ENCODE measurements at places on chromosomes 2 and 18. TPM values are rescaled to one million over a fixed set of nuclear protein-coding genes. Genes with fewer than 3 reads are reported as not detected.
A peak's percentile ranks its signal among the peaks of the same experiment; 100 is the strongest.

DNA sequence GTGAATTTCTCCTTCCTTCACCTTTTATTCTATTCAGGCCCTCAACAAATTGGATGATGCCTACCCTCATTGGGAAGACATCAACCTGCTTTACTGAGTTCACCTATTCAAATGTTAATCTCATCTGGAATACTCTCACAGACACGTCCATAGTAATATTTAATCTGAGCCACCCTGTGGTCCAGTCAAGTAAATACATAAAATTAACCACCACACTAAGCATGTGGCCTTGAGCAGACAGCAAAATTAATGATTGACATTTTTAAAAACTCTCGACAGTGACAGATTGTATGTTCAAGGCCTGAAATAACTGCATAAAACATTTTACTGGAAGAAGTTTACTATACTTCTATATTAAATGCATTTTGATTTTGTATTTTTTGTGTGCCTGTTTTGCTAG, 540.6 kb upstream of the GCFC2 start:
- no peak for DNase-seq

DNA sequence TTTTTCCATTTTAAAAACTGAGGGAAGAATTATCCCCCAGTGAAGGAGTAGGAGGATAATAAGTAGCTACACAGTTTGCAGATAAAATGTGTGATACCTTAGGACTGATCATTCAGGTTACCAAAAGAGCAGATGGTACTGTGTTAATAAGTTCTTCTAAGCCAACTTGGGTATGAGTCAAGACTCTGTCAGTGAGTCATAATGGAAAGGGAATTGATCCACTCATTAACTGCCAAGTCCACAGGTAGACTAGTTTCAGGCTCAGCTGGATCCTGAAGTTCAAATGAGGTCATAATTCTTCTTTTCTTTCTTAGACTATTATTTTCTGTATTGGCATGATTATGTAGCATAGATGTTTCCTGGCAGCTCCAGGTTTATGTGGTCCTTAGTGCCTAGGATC, 142.4 kb upstream of the ALPP start:
- no peak for DNase-seq

DNA sequence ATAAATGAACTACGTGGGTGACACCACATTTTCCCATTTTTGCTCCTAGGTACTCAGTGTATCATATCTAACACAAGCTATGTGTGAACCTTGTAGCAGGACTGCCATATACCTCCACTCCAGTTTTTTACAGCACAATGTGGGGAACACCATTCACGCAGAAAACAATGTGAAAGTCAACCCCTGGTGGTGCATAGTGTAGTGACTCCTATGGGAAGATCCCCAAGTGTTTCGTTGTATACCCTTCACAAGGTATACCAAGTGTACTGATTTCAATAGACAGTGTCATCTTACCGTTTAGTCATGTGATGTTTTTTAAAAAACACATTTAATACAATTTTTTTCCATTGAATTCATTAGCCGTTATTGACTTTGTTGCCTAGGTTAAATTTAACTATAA, 68.1 kb downstream of the ANKRD12 start:
- DNase-seq = no peak

GRCh38 chr2:159455330-159455918, 160.9 kb downstream of the BAZ2B start:
- peak; percentile 29 for DNase-seq

DNA sequence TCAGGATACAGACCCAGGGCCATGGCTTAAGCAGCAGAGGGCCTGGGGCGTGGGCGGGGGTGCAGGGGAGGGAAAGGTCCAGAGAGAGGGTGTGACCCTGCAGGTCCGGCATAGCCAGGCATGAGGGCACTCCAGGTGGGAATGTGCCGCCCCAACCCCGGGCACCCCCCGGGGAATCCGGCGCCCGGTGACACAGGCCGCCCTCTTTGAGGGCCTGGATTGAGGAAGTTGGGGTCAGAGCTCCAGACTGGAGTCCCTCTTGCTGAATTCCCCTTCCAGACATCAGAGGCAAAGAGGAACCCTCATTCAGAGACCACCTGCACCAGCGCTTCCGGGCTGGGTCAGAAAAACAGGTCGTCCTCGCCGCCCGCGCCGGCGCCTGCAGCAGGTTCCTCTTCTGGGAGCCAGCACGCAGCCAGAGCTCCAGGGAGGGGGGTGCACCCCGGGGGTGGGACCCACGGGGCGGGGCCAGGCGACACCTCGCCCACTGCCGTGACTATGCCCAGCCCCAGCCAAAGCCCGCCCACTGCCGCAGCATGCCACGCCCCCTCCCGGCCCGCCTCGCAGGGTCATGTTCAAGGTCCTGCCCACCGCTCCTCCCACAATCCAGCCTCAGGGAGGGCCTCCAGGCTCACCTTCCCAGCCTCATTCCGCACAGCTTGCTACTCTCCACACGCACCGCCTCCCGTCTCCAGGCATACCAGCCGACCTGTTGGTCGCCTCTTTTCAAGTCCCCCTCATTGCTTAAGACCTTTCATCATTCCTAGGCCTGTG, 98.3 kb upstream of the ID2 start:
- DNase-seq = peak; percentile 65

- DNase-seq = no peak
Measured at GRCh38 chr2:175228179-175228578, 46.7 kb upstream of the ATP5MC3 start.

GRCh38 chr2:102264952-102265351, 46.4 kb upstream of the IL1RL1 start:
- DNase-seq = no peak

DNA sequence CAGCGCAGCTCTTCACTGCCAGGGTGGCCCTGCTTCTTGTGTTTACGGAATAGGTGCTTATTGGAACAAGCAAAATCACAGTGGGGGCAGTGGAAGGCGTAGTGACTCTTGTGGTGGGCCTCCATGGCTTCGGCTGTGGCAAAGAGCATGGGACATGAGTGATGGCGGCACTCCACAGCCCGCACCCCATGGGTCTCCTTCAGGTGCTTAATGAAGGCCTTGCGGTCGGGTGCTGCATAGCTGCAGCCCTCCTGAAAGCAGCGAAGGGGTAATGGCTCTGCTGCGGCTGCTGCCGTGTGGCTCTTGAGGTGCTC, 10.7 kb downstream of the ZNF142 start:
- DNase-seq = no peak

- no peak for DNase-seq
Measured at GRCh38 chr2:8577573-8577972, 104.3 kb upstream of the ID2 start.

DNA sequence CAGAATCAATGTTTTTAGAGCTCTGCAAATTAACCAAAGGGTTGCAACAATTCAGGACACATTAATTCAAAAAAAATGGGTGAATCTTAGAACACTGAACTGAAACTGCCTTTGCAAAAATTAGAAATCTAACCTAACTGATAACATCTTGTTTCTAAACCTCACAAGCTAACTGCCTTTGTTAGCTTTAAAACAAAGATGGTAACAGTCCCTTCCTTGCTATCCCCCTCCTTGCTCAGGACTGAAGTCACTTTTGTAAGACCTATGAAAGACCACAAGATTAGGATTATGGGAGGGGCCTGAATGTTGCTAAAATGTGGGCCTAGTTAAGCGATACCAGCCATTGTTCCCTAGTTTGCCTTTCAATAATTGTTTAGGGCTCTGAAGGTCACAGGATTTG, 44.9 kb upstream of the LONRF2 start:
- DNase-seq = no peak

DNA sequence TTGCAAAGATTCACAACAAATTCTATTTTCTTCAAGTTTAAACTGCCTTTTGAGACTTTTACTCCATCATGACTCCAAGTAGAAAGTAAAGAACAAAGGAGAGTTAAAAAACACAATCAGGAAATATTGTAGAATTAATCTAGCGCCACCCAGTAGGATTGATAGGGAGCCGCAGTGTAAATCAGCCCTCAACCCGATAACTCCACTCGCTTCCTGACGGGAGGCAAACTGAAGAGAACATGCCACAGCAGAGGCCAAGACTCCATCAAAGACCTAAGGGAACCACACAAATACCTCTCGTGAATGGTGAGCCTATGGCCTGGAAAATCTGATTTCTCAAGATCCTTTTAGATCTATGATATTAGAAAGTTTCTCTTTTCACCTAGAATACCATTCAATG, 319.0 kb downstream of the STK39 start:
- no peak for DNase-seq

DNA sequence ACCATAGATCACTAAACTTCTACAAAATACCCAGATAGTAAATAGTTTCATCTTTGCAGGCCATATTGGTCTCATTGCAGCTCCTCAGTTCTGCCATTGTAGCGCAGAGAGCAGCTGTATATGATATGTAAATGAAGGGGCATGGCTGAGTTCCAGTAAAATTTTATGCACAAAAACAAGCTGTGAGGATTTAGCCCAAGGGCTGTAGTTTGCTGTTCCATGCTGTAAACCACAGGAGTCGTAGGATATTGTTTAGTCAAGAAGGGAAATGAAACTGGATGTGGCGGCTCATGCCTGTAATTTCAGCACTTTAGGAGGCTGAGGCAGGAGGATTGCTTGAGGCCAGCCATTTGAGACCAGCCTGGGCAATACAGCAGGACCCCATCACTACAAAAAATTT, 83.0 kb downstream of the MGAT5 start:
- DNase-seq = no peak

DNA sequence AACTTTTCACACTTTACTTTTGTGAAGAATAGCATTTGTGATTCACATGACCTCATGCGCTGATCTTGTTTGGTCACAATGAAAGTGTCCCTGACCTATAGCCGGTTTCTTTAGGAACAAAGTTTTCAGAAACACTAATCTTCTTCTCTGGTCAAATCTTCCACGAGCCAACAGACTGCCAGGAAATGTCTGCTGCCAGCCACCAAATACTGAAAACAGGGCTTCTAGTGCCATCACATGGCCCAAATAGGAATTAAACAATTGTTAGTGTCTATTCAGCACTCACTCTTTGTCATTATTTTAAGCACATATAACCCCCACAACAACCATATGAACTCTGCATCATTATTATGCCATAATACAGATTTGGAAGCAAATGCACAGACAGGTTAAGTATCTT, 286.5 kb upstream of the SYT4 start:
- DNase-seq = peak; percentile 63

- no peak for DNase-seq
Measured at GRCh38 chr2:70793450-70793849, 3.0 kb upstream of the FIGLA start.

DNA sequence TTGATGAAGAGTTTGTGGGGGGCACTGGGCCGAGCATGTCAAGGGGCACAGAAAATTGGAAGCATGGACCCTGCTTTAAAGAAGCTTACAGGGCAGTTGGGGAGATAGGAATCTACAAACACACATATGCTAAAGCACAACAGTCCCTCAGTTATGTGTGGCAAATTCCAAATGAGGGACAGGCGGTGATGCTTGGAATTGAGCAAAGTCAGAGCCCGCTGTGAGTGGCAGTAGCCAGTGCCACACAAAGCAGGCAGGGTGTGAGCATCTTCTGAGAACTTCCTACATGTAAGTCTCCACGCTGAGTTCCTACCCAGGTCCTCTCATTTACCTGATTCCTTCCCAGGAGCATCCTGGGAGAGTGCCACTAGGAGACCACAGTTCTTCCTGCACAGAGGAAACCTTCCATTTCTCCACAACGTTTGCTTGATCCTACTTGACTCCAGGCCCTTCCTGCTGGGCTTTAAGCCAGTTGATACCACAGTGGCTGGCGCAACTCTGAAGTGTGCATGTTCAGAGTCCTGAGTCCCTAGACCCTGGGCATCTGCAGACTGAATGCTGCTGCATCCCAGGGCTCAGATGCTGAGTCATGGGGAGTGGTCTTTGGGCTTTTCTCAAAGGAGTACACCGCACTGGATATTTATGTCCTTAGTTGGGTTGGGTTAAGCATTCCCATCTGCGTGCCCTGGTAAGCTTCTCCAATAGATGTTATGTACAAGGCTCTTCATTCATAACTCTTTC, 287.3 kb upstream of the REV1 start:
- no peak for DNase-seq

DNA sequence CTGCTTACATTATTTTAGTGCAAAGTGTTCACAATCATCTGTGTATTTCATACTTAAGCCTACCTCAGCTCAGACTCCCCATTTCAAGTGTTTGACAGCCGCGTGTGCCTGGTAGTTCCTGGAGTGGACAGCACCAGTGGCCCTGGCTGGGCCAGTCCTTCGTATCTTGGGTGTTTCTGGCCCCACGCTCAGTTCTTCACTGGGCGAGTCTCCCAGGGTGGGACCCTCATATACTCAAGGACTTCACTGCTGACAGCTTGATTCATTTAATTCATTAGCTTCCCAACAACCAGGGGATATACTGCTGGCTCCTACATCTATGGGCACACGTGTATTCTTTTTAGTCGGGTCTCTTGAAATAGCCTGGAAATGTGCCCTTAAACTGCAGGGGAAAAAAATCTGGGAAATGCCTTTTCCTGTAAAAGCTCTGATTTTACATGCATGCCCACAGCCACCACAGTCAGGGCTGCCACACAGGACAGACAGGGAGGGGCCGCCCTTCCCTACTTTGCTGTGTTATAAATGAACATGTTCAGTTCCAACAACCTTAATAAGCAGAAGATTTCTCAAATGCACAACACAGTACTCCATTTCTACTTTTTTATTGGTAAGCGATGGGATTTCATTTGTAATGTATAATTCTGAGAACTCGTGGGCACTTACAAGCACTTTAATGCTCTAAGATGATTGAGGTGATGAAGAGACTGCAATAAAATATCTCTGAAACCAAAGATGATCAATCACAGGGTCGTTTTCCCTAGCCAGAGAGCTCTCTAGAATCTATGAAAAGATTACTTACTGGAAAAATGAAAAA, 205.5 kb upstream of the REV1 start:
- DNase-seq = no peak

- DNase-seq = no peak
Measured at GRCh38 chr18:38362286-38362792, 796.7 kb upstream of the CELF4 start.

DNA sequence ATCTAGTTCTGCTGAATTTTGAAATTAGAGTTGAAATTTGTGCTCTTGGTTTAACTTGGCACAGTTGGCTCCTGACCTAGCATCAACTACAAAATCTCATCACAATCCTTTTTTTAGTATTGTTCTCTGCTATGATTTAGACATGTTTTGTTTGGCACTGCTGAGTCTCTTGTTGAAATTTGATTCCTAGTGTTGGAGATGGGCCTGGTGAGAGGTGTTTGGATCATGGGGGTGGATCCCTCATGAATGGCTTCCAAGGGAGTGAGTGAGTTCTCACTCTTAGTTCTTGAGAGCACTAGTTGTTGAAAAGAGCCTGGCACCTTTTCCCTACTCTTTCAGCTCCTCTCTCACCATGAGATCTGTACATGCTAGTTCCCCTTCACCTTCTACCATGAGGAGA, 605.6 kb upstream of the SLC39A10 start:
- no peak for DNase-seq

DNA sequence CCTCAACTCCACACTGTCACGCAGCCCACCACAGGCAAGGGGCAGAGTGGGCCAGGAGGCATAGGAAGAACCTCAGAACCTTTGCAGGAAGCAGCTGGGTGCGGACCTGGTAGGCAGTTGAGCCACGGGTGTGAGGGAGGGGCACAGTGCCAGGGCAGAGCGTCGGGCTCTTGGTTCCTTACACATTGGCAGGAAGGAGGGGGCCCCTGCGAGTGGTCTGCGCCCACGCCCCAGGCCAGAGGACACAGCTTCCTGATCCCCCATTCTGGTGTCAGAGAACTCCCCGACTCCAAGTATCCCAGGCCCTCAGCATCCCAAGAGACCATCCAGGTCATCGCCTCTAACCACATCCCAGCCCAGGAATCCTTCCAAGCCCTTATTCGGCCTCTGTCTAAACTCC, 61.5 kb downstream of the TNS1 start:
- DNase-seq = no peak

VWC2L gene
- total RNA-seq = 0.11 TPM

IL37 gene
- total RNA-seq = not detected

ANKRD53 gene
- total RNA-seq = 1.3 TPM

G6PC2 gene
- not detected for total RNA-seq

NTSR2 gene
- total RNA-seq = not detected

IL1B gene
- total RNA-seq = not detected

All from cardiac muscle cell (in vitro differentiated cells and primary cell).